ENCODE measurements at places on chromosomes 1 and 21.

DNA sequence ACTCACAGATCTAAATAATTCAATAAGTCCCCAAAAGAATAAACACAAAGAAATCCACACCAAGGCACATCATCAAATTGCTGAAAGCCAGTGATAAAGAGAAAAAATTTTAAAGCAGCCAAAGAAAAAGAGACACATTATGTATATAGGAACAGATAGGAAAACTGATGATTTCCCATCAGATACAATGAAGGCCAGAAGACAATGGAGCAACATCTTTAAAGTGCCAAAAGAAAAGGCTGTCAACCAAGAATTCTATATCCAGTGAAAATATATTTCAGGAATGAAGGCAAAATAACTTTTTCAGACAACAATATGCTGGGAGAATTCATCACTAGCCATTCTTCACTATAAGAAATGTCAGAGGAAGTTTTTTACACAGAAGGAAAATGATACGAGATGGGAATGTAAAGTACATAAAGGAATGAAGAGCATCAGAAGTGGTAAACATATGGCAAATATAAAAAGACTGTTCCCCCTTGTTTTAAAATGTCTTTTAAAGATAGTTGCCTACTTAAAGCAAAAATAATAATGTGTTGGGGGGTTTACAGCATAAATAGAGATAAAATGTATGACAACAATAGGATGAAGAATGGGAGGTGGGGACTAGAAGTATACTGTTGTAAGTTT lies 9.4 kb upstream of the MYOG start:
- no peak for DNase-seq

DNA sequence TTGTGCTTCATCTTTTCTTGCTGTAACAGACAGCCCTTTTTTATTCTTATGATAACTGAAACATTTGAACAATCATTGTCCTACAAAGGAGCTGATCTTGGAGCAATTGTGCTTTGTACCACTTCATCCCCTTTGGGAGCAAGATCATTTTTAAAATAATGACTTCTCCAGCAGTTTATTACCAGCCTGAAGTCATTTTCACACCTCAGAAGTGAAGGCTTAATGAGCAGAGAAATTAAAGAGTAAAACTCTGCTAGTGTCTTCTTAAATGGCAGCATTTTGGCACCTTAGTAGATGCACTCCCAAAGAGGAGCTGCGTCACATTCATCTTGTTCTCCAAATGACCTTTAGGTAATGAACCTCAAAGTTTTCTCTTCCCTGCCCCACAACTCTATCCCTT lies 439.6 kb upstream of the CAMK1G start:
- DNase-seq = no peak

DNA sequence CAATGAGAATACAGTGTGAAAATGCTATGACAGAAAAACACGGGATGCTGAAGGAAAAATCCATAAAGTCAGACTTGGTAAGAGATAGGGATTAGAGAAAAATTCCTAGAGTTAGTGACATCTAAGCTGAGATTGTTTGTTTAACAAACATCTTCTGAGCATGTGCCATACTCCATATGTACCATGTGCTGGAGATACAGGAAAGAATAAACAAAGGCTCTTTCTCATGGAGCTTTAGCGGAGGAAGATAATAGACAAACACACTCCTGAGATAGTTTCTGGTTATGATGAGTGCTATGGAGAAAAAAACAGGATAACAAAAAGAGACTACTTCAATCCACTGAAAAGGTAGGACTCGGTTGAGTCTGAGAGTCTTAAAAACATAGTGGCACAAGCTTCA lies 22.0 kb upstream of the AIM2 start:
- DNase-seq = no peak

DNA sequence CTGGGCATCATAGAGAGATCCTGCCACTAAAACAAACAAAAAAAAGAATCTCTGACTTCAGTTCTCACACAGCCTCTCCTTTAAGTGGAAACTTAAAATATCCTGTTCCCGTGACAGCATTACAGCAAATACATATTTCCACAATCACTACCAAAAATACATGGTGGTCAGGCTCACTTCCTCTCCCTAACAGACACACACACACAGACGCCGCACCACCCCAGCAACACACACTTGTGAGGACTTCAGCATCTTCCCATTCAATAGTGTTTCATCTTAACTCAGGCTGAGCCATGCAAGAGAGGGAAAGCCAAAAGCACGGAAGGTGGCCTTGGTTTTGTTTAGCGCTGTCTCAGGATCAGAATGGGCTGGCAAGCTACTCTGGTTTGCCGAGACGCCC lies 21.9 kb downstream of the KIAA1614 start:
- no peak for DNase-seq

GRCh38 chr1:15468145-15468544 lies 7.8 kb upstream of the CELA2B start:
- no peak for DNase-seq

DNA sequence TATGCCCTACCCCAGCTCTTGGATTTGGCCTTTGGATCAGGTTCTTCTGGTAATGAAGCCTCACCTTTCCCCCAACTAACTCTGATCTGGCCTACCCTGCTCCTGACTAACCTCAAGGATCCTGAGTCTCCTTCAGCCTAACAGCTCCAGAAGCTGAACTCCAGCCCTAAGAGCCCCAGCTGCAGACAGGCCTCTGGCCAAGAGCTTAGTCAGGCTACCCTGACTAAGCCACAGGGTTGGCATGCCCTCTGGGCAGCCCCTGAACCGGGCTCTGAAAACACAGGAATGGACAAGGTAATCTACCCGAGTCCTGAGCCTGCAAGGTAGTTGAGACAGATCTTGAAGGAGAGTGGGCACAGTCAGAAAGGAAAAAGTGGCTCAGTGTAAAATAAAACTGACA lies 29.4 kb downstream of the COA7 start:
- DNase-seq = no peak

DNA sequence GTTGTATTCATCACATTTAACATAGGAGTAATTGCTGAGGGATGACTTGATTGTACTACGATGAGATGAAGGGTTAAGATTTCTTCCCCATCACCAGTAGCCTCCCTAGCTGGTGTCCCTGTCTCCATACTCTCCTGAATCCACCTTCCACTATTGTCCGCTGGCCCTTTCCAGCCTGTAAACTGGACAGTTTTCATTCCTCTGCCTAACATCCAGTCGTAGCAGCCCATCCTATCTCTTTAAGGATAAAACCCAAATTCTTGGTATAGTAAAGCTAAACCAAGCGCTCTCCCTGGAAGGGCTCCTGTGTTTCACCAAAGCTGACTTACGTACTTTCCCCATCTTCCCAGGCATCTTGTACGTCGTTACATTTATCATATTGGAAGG lies 670 bp downstream of the COX20 start:
- peak; percentile 41 for DNase-seq

DNA sequence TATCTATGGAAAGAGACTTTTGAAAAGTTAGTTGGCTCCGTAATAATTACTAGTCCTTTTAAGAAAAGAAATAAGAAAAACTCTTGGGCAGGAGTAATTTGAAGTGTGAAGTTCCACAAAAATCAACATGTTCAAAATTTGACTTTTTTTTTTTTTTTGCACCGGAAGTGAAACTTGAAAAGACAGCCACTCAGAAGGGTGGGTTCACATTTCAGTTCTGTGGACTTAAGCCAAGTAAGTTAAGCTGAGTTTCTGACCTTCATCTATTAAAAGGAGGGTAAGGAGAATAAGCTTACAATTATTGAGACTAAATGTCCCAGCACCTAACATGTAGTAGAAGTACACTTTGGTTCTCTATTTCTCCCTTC lies 11.0 kb downstream of the RO60 start:
- DNase-seq = peak; percentile 6

DNA sequence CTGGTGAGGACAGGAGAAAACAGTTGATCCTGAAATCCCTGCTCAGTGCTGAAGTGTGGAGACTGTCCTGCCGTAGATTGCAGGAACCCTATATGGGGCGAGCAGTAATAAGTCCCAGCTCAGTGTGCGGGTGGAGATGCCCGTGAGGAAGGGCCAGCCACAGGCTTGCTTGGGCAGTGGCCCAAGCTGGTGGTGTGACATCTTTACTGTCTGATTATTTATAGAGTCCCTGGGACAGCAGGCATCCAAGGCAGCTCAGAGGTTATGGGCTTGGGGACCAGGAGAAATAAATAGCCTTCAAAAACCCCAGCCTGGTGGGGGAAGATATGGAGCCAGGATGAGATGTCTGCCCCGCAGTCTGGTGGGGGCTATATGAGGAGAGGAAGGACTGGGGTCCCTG lies 170.7 kb upstream of the POU3F1 start:
- DNase-seq = no peak

DNA sequence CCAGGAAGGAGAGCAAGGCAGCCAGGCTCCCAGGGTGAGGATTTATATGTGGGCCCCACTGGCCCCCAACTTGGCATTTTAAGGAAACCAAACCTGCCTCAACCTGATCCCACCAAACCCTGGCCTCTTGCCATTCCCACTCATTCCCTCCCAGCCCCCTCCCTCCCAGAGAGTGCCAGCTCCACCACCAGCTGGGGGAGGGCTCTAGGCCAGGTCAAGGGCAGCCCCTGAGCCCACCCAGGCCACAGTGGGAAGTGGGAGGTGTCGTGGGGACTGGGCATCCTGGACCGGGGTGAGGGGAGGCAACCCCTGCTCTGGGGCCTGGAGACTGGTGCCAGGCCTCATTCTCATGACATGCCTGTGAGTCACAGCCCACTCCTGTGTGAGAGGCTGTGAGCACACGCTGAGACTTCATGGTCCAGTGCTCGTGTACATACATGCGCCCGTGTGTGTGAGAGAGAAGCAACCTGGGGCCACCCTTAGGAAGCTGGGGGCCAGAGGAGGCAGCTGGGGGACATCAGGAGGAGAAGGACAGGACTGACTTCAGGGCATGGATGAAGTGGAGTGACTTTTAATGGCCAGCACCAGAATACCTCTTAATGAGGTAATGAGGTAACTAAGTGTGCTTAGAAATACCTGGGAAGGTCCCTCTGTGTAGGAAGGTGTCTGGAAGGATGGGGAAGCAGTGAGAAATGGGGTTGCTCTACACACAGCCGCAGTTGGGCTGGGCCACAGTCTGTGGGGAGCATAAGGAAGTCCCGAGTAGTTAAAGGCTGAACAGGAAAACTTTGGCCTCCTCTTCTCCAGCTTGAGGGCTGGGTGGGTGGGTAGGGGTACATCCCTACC lies at the start of gene S100A2:
Gene S100A2 (minus strand): TSS at position 316 of the 846 bp plus-strand sequence. CDS start 1,967 bp downstream, outside the sequence.
- DNase-seq = peak; percentile 90
